ENCODE measurements at places on chromosomes 4 and X.

DNA sequence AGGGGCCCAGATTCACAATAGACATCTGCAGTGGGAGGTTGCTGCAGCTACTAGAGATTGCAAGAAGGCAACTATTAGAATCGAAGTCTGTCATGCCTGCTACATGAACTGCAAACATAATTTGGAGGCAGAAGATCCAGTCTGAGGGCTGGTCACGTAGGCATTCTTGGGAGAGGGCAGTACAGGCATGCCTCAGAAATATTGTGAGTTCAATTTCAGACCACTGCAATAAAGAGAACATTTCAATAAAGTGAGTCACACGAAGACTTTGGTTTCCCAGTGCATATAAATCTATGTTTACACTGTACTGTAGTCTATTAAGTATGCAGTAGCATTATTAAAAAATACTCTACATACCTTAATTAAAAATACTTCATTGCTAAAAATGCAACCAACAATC lies 585.8 kb upstream of the FAT1 start:
- DNase-seq, result no peak

DNA sequence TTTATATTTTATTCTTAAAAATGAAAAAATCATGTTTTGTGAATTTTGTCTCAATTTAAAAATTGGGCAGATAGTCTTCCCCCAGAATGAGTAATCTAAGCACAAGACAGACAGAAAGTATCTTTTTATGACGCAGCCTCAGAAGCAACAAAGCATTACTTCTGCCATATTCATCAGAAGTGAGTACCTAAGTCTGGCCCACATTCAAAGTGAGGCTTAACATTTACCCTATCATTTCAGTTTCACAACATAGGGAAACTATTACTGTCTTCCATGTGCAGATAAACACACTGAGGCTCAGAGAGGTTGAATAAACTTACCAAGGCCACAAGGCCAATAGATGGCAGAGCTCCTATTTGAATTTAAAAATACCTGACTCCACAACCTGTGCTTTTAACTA lies 4.4 kb upstream of the PRDX4 start:
- no peak for DNase-seq

GRCh38 chr4:140408974-140409373 lies 18.5 kb downstream of the CLGN start:
- DNase-seq, result no peak

DNA sequence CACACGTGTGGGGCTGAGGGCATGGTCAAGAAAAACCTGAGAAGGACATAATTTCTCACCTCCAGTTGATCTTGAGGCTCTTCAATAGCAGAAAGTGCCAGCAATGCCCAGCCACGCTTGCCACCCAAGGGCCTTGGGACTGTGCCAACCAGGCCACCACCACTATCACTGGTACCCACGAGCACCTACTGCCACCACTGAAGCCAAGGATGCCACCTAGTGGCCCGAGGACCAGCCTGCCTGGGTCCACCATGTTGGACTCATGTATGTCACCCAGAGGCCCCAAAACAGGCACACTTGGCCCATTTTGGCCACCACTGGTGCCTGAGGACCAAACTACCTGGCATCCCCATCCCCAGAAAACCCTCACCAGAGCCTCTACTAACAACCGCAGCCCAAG lies 191.8 kb downstream of the ADAM29 start:
- DNase-seq, result no peak

- DNase-seq, result no peak
Measured at GRCh38 chr4:105128208-105128607, 18.5 kb upstream of the TET2 start.

DNA sequence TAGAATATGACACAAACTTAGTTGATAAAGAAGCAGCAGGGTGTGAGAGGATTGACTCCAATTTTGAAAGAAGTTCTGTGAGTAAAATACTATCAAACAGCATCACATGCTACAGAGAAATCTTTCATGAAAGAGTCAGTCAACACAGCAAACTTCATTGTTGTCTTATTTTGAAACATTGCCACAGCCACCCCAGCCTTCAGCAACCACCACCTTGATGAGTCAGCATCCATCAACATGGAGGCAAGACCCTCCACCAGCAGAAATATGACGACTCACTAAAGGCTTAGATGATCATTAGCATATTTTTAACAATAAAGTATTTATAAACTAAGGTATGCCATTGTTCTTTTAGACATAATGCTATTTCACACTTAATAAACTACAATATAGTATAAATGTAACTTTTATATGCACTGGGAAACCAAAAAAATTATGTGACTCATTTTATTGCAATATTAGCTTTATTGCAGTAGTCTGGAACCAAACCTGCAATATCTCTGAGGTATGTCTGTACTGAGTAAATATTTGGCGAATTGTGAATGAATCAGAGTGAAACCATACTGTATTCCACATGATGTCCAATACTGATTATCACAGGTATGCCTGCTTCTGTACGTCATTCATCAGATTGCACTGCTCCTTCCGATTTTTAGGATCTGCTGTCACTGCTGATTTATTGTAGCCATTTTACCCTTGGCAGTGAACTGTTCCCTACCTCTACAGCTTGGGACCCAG lies 11.6 kb downstream of the FRMPD4 start:
- no peak for DNase-seq

DNA sequence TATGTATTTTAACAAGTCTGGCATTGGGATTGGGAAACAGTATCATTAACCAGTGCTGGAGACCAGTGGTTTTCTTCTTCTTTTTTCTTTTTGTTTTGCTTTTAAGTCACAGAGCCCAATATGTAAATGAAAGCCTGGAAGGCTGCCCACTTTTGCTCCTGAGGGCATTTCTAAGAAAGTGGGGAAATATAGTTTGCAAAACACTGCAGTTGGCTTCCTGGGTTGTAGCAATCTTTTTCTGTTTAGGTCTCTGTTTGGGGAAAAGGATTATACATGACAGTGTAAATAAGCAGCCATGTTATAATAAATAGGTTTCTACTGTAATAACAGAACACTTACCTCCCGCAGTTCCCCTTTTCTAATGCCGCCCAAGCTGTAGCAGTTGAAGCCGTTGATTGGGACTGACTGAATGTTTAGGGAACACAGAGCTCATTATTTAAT lies 105.5 kb downstream of the TMEM164 start:
- no peak for DNase-seq

- no peak for DNase-seq
Measured at GRCh38 chr4:53477038-53477565, 99.7 kb downstream of the FIP1L1 start.

DNA sequence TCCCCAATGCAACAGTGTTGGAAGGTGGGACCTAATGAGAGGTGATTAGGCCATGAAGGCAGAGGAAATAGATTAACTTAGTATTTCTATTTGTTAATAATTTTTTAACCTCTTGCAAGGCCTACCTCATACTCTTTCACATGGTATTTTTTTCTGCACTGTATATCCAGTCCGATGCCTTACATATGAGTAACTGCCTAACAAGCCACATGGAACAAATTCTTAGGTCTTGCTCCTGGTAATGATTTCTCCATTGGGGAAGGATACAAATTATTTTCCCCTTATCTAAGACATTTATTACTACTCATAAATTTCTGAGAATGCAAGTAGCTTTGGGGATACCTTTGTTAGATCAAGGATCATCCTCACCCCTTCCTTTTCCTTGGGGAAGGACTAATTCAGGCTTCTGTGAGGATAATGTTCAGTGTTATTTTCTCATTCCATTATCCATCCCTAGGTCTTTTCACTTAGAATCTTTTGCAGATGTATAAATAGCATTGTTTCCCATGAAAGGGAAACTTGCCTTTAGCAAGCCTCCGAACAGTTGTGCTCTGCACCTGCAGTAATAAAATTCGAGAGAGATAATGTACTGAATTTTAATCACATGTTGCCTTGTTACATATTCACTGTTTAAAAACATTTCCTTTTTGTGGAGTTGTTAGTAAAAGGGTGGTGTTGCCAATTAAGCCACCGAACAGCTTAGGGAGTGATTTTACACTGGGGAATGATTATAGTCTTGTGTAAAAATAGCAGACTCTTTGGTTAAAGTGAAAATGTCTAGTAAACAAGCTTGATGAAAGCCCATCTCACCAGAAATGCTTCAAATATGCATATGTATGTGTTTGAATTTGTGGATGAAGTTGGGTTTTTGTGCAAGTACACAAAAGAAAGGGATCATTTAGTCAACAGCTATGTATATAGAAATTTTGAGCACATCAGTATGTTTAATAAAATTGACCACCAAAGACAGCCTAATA lies 89.9 kb downstream of the CFAP299 start:
- DNase-seq, result no peak

DNA sequence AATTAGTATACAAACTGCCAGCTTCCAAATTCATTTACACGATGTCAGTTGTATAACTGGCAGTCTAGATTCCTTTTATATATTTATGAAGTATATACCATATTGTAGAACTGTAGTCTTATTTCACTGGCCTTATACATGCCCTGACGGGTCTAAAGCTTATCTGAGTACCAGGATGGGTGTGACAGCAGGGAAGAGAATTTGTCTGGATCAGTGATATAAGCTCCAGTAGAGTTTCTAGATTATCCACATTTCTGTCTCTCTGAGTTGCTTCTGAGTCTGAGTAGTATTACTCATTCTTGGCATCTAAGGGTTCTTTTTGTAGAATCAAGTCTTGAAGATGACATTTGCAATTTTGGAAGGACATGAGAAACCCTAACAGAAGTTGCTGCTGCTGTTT lies 101.3 kb downstream of the RPA4 start:
- DNase-seq, result no peak

GRCh38 chr4:150047546-150047945 lies 30.7 kb upstream of the DCLK2 start:
- no peak for DNase-seq

- DNase-seq, result no peak
Measured at GRCh38 chrX:6292599-6292998, 63.9 kb upstream of the NLGN4X start.

GRCh38 chr4:78553529-78554060 lies 2.0 kb downstream of the ANXA3 start:
- DNase-seq, result no peak

DNA sequence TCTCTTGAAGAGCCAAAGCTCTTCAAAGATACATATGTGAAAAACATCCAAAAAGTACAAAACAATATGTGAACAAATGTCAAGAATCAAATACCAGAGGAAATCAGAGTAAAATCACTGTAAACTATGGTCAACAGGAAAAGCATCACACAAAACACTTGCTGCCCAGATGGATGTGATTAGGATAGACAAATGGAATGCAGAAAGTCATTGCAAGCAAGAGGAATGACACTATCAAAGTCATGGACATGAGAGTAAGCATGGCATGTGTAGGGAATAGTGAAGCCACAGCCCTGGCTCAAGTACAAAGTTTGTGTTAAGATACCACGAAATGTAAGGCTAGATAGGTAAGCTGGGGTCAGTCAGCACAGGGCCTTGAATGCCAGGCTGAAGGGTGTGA lies 37.7 kb downstream of the CLDN2 start:
- no peak for DNase-seq

DNA sequence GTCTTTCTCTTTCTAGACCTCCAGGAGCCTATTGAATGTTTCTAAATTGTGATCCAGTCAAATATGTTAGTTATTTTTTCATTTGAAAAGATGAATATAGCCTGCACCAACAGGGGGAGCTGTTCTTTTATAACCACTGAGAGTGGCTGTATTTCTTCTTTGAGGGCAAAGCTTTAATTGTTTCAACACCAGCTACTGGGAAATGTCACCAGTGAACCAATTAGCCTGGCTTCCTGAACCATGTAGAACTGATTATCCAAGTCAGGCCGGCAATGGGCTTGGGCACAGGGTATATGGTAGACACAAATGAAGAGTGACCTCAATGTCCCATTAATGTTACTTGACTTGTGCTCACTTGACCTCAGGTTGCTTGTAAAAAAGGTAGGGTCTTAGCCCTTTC lies 4.8 kb upstream of the DAPP1 start:
- no peak for DNase-seq

- no peak for DNase-seq
Measured at GRCh38 chrX:155218777-155219176, 2.5 kb downstream of the VBP1 start.

DNA sequence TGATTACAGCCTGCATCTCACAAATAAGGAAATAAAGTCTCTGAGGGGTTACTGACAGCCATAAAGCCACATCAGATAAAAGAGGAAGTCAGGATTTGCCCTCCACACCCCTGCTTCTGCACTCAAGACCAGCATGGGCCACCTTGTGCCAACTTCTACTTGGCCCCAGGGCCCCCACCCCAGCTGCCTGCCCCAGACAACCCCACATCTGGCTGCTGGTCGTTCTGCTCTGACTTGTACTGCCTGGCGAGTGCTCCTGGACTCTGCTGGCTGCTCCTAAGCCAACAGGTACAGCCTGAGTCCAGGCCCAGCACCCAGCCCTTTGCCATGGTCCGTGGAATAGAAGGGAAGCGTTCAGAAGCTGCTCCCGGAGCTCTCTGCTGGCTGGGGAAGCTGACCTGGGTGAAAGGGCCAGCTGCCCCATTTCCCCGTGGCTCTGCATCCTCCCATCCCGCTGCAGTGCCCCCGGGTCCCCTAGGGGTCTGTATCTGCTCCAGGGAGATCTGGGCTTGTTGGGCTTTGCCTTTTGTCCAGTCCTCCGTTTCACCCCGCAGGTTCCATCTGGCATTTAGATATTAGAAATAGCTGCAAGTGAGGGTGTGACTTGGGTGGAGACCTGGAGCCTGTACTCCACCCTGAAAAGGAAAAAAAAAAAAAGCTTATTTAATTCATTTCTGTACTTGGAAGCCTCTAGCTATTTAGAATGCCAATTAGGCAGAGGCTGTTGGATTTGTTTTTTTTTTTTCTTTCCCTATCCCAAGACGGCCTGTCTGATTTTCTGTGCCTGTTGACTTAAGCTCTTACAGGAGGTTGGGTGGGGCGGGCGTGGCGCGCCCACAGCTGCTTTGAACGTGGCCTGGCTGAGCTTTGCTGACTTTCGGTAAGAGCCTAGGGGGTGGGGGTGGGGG lies 194.7 kb downstream of the PTTG2 start:
- DNase-seq, result no peak
